Stimulated activated CD8-positive, alpha-beta memory T cell treated with anti-CD3 and anti-CD28 coated beads, Interleukin-7, amount 100 ng/mL, for 1 hour (primary cell): ENCODE measurements at places on chromosomes 11 and 22.

- DNase-seq = no peak
These were observed 57.1 kb downstream of the FAM181B start for GRCh38 chr11:82676483-82677094.

DNA sequence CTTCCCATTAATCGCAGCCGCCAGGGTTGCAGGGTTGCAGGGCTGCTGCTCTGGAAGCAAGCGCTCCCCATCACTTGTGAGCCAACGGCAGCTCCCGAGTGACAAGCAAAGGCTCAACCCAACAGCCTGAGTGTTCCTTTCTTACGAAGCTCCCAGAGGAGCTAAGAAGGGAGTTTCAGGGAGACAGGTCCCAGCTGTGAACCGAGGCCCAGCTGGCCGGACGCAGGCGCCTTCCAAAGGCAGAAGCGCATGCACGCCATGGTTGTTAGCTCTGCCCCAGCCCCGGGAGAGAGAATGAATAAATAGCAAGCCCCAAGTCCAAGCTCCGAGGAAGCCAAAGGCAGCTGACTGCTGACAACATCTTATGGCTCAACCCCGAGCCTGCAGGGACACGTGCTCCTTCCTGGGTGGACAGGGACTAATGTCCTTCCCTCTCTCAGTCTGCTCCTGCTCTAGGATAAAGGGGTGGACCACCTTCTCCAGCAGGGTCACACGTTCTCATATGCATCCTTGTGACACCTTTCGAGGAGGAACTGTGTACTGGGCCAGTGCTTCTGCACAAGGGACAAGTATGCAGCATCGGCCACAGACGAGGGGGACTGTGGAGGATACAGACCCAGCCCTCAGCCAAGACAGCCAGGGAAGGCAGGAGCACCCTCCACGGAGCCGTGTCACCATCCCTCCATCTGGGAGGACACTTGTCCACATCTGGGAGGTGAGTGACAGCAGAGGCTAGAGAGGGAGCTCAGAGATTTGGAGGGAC lies 29.9 kb downstream of the SHANK2 start:
- no peak for DNase-seq

DNA sequence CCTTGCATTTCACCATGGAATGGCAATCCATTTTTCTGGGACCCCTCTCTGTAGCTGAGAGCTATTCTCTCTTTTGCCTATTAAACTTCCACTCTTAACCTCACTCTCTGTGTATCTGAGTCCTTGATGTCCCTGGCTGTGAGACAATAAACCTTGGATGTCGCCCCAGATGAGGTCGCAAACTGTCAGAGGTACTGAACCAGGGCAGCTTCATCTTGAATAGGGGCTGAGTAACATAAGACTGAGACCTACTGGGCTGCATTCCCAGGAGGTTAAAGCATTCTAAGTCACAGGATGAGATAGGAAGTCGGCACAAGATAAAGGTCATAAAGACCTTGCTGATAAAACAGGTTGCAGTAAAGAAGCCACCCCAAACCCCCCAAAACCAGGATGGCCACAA lies 68.0 kb downstream of the RSF1 start:
- DNase-seq = no peak

- DNase-seq = no peak
These were observed 73.6 kb downstream of the UBASH3B start for GRCh38 chr11:122729139-122729538.

GRCh38 chr11:119651802-119652584 lies 77.0 kb downstream of the NECTIN1 start:
- DNase-seq = no peak

DNA sequence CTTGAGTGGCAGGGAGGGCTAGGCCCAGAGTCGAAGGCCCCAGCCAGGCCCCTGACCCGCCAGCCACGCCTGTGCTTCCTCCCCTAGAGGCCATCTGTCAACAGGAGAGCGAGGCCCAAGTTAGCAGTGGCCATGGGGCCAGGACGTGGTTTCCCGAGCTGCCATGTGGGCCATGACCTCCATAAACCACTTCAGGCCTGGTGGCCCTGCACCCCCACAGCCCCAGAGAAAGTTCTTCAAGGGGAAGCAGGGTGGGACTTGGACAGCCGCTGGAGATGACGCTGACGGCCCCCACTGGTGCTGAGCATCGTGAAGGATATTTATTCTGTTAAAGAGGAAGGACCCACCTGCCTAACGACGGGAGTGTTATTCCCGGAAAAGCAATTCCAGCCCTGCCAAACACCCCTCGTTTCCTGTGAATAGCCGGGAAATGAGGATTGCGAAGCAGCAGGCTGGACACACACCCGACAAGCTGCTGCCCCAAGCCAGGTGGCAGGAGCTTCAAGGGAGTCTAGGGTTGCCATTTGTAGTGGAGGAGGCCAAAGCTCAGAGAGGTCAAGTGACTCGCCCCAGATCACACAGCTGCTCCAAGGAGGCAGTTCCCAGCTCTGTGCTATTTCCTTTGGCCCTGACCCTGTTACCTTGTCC lies 12.8 kb downstream of the PRR5 start:
- DNase-seq = no peak

GRCh38 chr11:75380716-75381420 lies 18.4 kb upstream of the RPS3 start:
- DNase-seq = no peak

- DNase-seq = no peak
These were observed 28.8 kb downstream of the DKK3 start for GRCh38 chr11:11979488-11980117.

DNA sequence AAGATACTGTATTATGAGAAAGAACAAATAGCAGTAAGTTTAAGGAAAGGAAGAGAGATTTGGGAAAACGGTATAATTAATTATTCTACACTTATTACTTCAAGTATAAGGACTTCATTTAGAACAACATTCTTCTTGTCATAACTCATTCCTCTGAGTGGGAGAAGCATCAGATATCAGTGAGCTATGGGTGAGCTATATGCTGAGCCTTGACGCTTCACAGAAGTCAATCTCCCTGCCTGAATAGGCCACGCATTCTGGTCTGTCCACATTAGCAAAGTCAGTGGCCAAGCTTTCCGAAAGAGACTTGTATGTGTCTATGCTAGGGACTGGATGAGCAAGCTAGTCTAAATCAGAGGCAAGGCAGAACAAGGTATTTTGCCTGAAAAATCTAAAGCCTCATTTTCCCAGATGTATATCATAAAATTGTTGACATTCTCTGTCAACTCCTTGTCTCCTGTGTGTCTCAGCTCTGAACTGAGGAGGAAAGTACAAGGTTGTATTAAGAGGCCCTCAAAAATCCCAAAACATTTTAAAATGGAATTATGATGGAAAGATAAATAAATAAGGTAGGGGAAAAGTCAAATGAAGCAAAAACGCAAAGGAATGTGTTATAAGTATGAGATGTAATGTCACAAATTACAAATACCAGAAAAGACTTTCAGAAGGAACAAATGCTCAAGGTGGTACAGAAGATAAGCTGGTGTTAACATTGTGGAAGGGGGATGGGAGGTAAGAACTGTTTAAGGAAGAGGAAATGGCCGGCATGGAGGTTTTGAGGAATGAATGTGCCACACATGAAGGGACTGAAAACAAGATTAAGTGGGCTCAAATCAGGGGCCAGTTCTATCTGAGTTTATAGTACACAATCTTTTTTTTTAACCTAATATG lies 1.4 kb downstream of the OR52N2 start:
- no peak for DNase-seq

DNA sequence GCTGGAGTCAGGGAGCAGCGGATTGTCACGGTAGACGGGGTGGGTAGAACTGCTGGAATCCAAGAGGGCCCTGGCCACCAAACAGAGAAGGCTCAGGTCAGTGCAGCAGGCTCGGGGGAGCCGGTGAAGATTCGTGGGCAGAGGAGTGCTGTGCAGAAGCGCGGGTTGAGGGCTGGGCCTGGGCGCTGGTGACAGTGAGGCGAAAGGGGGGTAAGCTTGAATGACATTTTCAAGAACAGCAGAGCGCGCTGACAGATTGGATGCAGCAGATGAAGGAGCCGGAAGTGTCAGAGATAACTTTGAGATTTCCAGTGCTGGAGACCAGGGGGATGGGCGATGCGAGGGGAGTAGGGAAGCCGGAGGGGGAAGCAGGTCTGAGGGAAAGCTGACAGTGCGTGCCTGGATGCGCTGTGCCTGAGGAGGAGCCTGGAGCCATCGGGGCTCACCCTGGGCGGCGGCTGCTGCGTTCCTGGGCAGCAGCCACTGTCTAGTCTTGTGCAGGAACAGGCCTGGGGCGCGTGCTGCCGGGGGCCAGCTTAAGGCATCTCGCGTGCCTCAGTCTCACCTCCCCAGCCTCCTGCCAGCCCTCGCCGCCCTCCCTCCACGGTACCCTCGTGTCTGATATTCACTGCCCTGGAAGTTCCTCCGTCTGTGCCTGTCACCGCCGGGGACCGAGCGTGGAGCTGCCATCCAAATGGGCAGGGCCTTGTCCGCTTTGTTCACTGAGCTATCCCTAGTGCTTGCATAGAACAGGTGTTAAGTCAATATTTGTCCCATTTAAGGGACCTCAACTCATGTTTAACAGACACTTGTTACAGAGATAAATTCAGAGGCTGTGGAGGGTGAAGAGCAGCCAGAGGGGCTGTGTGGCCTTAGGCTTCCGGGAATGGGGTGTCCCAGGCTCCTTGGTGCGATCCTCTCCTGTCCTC lies 5.2 kb downstream of the GRIK4 start:
- DNase-seq = no peak

DNA sequence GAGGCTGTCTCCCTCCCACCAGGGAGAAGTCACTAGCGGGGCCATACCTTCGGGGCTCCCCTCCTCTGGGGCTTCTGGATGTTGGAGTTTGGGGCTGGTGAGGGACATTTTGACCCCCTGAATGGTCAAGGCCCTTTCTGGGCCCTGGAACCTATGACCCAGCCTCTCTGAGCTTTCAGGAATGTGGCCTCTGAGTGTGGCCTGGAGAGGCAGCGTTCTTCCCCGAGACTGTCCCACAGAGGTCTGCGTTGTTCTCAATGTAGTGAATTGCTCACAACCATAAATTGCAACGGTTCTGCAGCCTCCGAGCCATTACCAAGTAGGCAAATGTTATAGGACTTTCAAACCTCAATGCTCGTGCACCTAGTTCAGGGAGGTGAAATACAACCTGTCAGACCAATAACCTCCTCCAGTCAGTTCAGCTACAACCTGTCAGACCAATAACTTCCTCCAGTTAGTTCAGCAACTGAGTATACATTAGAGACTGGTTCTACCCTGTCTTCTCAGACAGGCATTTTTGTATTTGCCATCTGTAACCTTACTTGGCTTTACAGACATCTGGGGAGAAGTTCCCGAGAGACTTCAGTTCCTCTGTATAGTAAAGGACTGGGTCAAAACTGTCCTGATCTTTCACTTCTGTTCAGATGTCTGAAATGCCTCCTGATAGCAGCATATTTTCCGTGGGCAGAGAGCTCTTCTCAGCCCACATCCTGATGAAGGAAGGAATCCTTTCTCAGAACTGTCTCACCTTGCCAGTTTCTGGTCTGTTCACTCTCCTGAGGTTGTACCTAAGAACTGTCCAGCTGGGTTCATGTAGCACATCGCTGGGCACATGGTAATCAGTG lies 34.2 kb downstream of the MICAL2 start:
- no peak for DNase-seq

- DNase-seq = no peak
These were observed 30.3 kb downstream of the UVRAG start for GRCh38 chr11:75845324-75845723.

DNA sequence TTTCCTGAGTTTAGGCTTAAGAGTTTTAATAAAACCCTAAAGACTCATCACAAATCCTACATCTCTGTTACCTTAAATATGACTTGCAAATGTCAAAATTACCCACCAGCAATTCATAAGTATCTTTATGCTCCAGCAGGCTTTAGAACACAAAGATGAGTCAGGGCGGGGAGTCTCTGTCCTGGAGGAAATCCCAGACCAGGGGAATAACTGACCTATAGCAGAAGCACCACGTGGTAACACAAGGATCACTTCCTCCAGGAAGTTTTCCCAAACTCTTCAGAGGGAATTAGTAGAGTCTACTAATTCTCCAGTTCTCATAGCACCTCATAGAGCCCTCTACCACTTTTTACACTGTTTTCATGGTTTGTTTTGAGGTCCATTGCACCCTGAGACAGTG lies 217.0 kb downstream of the NAV2 start:
- no peak for DNase-seq

DNA sequence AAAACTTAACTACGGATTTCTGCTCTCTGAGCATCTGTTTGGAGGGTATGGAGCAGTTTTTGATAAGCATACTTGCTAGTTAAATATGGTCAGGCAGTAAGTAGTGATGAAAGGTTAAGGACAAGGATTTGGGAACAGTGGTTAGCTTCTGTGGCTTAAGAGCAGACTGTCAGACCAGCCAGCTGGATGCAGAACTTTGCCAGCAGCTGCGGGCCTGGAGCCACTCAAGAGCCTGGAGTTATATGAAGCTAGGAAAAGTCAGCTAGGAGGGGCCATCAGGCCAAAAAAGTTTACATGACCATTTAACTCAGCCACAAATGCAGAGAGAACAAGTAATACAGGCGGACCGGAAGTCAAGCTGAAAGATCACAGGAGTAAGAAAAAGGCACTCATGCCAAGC lies 1817.7 kb downstream of the LRRC4C start:
- DNase-seq = no peak

DNA sequence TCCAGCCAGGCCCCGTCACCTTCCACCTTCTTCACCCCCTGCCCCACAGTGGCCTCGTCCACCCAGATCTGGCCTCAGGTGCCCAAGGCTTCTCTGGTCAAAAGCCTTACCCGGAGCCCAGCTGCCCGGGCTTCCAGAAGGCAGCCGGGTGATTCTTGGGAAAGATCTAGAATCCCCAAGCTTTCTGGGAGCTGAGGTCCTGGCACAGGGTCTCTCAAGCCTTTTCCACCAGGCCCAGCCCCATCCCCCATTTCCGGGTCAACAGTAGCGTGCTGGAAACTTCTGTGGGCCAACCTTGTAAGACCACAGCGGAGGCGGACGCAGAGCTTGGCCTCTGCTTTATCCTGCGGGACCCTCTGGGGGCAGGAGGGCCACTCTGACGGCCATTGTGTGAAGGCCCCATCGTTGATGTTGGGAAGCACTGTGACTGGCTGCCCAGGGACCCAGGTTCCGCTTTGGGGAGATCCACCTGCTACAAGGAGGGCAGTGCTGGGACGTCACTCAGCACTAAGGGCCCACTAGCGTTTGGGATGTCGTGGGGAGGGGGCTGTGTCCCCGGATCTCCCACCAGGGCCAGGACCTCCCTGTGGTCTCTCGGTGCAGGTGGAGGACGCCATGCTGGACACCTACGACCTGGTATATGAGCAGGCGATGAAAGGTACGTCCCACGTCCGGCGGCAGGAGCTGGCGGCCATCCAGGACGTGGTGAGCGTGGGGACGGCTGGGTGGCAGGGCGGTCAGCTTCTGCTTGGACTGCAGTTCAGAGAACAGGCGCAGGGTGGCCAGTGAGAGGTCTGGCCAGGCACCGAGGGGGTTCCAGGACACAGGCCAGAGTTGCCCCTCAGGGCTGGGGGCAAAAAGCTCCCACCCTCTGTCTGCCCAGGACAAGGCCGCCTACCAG lies 11.5 kb downstream of the TSPAN32 start:
- DNase-seq = no peak

GRCh38 chr22:46994265-46994664 lies 231.8 kb downstream of the TBC1D22A start:
- no peak for DNase-seq

GRCh38 chr11:81963018-81963417 lies 770.6 kb downstream of the FAM181B start:
- DNase-seq = no peak
